ENCODE measurements at places on chromosomes 7 and 10. TPM values are rescaled to one million over a fixed set of nuclear protein-coding genes. Genes with fewer than 3 reads are reported as not detected.

GAD2 gene
- total RNA-seq, result not detected

HNRNPA2B1 gene
- total RNA-seq, result 191 TPM

PNLIPRP1 gene
- not detected for total RNA-seq

KEL gene
- not detected for total RNA-seq

CTAGE8 gene
- 0.29 TPM for total RNA-seq

ASB4 gene
- not detected for total RNA-seq

TRIL gene
- under 0.01 TPM for total RNA-seq

LEP gene
- not detected for total RNA-seq

HHEX gene
- 3.9 TPM for total RNA-seq

PHTF2 gene
- total RNA-seq, result 53.5 TPM

RADIL gene
- total RNA-seq, result 0.58 TPM

AGAP4 gene
- total RNA-seq, result 5.5 TPM

ASB10 gene
- not detected for total RNA-seq

FANK1 gene
- 0.71 TPM for total RNA-seq

IDI2 gene
- not detected for total RNA-seq

PRTFDC1 gene
- total RNA-seq, result 15.3 TPM

TYW1 gene
- total RNA-seq, result 21.6 TPM

LIPM gene
- total RNA-seq, result not detected

SLC16A9 gene
- total RNA-seq, result 1.1 TPM

HOXA7 gene
- 2.6 TPM for total RNA-seq

All from myometrial cell (primary cell).